ENCODE measurements at places on chromosomes 7 and 10. TPM values are rescaled to one million over a fixed set of nuclear protein-coding genes. Genes with fewer than 3 reads are reported as not detected.

Gene ADAM12
- not detected for total RNA-seq

Gene TMEM273
- total RNA-seq = 0.80 TPM

Gene TAS2R3
- total RNA-seq = 0.32 TPM

Gene PSD
- total RNA-seq = 7.6 TPM

Gene HSPA12A
- total RNA-seq = 0.06 TPM

Gene UPK3BL2
- 6.4 TPM for total RNA-seq

Gene PNLIP
- not detected for total RNA-seq

Gene PIK3CG
- 28.8 TPM for total RNA-seq

Data from activated naive CD8-positive, alpha-beta T cell treated with anti-CD3 and anti-CD28 coated beads for 36 hours (primary cell).